ENCODE measurements at places on chromosomes 12 and 14. TPM values are rescaled to one million over a fixed set of nuclear protein-coding genes. Genes with fewer than 3 reads are reported as not detected.

The SLCO1B1 gene
- not detected for total RNA-seq

DNA sequence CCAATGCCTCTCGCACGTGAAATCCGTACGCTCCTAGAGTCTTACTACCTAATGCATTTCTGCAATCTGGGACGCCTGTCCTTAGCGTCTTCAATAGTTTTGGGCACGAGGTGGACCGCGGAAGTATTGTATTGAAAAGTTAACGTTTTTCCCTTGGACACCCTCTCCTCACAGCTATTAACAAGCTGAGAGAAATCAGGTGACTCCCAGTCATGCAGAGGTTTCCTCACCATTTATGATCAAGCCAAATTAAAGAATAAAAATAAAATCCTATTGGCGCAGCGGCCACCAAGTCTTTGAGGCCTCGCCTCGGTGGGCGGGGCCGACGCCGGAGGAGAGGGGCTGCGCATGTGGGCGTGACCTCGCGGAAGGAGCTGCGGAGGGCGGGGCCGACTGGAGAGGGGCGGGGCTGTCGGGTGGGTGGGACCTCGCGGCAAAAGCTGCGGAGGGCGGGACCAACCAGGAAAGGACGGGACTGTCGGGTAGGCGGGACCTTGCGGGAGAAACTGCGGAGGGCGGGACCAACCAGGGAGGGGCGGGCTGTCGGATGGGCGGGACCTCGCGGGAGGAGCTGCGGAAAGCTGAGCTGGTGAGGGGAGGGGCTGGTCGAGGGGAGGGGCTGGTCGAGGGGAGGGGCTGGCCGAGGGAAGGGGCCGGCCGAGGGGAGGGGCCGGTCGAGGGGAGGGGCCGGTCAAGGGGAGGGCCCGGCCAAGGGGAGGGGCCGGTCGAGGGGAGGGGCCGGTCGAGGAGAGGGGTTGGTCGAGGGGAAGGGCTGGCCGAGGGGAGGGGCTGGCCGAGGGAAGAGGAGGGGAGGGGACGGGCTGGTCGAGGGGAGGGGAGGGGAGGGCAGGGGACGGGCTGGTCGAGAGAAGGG, 1.1 kb upstream of the PPP2R5C start:
- H3K4me3 ChIP-seq = no peak overlapping the region
- peaks cover 9% of the 10 kb centered on the region for H3K4me1 ChIP-seq
- peak; percentile 99 for DNase-seq
- H3K36me3 ChIP-seq = no peaks in the 10 kb centered on the region
- H3K27me3 ChIP-seq = no peaks in the 10 kb centered on the region
- H3K27ac ChIP-seq = peak overlapping the region; percentile 87

DNA sequence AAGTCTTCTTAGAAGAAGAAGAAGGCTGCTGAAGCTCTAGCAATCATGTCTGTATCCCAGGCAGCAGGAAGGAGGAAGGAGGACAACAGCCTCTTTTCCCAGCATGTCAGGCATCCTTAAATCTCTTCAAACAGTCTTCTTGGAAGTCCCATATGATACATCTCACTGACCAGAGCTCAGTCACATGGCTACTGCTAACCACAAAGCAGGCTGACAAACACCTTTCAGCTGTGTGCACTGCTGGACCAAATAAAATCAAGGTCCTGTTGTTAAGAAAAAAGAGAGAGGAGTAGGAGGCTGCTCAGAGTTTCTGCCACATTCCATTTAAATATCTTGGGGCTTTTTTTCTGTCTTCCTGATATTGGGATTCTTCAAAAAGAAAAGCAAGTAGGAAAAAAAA, 203.4 kb upstream of the PELI2 start:
- H3K4me3 ChIP-seq = no peak overlapping the region
- no peaks in the 10 kb centered on the region for H3K36me3 ChIP-seq
- H3K4me1 ChIP-seq = no peaks in the 10 kb centered on the region
- no peak overlapping the region for H3K27ac ChIP-seq

- H3K4me1 ChIP-seq = no peaks in the 10 kb centered on the region
- no peaks in the 10 kb centered on the region for H3K27me3 ChIP-seq
These were observed 98.1 kb upstream of the MAX start for GRCh38 chr14:65200454-65200853.

The TSHR gene
- total RNA-seq = not detected

DNA sequence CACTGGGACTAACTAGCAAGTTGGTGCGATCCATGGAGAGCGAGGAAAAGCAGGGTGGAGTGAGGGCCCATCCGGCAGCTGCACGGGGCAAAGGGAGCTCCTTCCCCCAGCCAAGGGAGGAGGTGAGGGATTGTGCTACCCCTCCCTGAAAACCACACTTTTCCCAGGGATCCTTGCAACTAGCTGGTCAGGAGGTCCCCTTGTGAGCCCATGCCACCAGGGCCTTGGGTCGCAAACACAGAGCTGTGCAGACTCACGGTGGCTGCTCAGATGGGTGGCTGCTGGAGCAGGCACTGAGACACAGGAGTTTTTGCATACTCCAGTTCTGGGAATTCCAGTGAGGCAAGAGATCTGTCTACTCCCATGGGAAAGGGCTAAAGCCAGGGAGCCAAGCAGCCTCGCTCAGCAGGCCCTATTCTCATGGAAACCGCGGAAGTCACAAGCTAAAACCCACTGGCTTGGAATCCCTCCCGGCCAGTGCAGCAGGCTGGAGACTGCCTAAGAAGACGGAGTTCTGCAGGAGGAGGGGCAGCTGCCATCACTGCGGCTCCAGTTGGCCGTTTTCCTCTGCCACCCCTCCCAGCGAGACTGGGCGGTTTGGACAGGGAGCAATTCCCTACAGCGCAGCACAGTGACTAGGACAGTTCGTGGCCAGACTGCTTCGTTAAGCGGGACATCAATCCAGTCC, 10.9 kb upstream of the ZNF705A start:
- no peak overlapping the region for H3K4me3 ChIP-seq
- DNase-seq = peak; percentile 20
- H3K4me1 ChIP-seq = no peaks in the 10 kb centered on the region
- H3K36me3 ChIP-seq = no peaks in the 10 kb centered on the region

DNA sequence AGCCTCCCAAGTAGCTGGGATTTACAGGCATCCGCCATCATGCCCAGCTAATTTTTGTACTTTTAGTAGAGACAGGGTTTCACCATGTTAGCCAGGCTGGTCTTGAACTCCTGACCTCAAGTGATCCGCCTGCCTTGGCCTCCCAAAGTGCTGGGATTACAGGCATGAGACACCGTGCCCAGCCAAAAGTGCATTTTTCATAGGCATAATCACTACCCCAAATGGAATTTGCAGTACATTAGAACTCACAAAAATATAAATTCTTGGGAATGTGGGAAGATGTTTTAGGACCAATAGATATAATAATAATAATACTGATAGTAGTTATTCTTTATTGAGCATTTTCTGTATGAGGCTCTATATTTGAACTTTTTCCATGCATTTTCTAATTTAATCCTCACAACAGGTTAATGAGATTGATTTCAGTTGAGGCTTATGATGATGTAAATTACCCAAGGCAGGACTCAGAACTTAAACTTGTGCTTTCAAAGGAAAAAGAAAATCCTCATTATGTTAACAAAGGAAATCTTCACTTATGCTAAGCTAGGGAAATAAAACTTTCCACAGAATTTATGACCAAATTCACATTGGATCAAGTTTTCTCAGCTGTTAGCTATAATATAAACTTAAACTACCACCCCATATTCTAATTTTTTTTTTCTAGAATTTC, 121.6 kb downstream of the SRGAP1 start:
- no peak overlapping the region for H3K4me3 ChIP-seq
- no peaks in the 10 kb centered on the region for H3K27me3 ChIP-seq
- no peak overlapping the region for H3K27ac ChIP-seq

The JAG2 gene
- 9.9 TPM for total RNA-seq

- no peak for DNase-seq
- H3K4me3 ChIP-seq = no peak overlapping the region
- H3K27ac ChIP-seq = no peak overlapping the region
- H3K27me3 ChIP-seq = no peaks in the 10 kb centered on the region
These were observed 107.2 kb upstream of the FRMD6 start for GRCh38 chr14:51544471-51544870.

The KRT86 gene
- total RNA-seq = 2.6 TPM
